ENCODE measurements at places on chromosomes 3 and 15.

GRCh38 chr3:10962481-10963036, 30.0 kb upstream of the SLC6A1 start:
- DNase-seq: no peak

- DNase-seq: no peak
Measured at GRCh38 chr3:183911763-183912506, 27.3 kb upstream of the PARL start.

DNA sequence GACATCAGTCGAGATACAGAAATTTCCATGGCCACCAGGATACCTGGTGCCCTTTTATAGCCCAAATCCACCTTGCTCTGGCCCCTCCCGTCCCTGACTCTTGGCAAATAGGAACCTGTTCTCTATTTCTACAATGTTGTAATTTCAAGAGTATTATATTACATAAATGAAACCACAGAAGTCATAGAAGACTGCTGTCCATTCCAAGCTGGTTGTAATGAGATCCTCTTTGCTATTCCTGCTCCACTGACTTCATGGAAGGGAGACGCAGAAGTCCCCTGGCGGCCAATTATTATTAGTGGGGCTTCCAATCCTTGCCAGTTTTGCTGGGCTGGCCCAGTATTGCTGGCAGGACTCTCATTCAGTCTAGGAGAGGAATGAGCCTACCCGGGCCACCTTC, 26.6 kb downstream of the DCP1A start:
- no peak for DNase-seq

GRCh38 chr15:78453447-78453846, 15.4 kb downstream of the IREB2 start:
- DNase-seq: no peak

DNA sequence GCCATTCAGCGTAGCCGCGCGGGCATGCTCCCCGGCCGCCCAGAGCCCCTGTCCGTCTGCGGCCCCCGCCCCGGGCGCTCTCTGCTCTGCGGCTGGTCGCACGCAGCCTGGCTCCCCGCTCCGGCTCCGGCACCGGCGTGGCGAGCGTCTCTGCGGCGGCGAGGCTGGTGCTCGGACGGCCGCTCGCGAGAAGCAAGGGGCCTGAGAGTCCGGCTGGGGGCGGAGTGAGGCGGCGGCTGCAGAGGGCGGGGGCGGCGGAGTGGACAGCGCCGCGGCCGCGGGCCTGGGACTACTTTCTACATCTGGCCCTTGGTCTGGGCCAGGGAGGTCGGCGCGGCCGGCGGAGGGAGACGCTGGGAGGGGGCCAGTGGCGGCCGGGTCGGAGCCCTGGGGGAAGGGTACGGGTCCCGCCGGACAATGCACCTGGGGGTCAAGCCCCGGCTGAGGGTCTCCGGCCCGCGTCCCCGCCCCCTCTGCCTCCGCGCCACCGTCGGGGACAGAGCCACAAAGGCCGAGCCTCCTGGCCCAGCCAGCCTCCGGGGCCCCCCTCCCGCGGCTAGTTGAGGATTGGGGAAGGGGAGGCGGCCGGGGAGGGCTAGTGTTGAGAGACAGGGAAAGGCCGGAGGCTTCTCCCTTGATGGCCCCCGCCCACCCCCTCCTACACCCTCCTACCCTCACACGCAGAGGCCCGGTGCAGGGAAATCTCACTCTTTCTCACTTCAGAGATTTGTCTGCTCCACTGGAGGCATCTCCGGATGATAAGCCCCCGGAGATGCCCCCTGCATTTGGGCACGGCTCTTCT, at the start of gene PRTG:
TSS of gene PRTG (minus strand) at position 226 of the 802 bp plus-strand sequence. CDS start at position 5, 221 bp downstream.
- no peak for DNase-seq

DNA sequence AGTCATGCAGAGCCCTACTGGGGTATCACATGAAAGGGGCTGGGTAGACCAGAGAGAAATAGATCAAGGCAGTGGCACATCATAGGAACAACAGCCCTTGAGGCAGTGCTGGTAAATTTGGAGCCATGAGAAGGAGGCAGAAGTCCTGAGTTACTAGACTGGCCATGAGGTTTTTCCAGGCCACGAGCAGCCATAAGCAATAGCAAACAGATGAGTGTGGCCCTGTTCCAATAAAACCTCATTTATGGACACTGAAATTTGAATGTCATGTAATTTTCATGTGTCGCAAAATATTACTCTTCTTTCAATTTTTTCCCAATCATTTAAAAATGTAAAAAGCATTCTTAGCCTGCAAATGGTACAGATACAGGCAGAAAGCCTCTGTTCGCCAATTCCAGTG, 28.1 kb upstream of the LRRN1 start:
- no peak for DNase-seq

DNA sequence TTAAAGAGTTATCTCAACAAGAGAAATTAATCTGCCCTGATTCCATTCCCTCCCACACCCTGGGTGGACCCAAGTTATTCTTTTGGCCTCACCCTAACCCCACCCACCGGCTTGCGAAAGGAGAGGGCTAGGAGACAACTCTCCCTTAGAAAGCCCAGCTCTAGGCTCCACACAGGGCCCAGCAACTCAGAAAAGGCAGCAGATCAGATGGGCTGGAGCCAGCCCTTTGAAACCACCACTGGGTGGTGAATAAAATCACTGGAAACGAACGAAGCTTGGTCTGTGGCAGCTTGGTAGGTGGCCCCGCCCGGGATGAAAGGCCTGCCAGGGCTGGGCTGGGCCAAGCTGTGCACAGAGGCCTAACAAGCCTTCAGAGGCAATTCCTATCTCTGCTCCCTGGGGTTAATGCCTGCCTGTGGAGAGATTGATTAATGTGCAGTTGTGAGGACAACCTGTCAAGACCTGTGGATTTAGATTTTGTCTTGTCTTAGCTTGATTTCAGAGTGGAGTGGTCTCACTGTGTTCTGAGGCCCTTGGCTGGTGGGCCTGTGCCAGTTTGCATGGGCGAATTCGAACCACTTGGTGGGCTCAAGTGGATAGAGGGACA, 38.8 kb downstream of the BHLHE40 start:
- DNase-seq: no peak

DNA sequence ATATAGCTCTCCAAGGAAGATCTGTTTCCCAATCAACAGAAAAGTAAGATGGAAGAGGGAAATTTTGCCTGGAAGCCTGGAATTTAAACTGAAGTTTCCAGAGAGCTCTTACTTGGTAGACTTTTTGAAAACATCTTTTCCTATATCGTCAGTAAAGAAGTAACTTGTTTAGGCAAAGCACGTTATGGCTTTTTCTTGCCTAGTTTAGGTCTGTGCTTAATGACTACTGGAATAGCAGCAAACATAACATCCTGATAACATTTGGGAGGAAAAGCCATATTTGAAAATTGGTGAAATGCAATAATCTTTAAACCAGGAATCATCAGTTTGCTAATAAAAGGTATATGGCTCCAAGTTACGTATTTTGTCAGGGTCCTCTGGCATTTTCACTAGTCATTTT, 160.4 kb upstream of the CGNL1 start:
- DNase-seq: no peak

DNA sequence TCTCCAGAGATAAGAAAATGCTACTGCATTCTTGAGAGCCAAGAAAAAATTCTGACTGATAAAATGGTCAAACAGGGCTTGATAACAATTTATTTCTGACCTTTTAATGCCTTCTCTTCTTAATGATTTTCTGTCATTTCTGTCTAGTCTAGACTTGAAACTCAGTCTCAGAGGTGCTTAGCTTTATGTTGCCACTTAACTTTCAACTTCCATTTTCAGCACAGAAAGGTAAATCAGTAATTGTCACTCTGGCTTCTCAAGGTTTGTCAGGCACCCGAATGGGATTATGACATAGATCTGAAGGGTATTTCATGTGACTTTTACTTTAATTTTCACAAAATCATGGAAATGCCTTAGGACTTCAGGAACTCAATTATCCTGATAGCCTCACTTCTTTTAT, 155.4 kb upstream of the GBE1 start:
- no peak for DNase-seq

DNA sequence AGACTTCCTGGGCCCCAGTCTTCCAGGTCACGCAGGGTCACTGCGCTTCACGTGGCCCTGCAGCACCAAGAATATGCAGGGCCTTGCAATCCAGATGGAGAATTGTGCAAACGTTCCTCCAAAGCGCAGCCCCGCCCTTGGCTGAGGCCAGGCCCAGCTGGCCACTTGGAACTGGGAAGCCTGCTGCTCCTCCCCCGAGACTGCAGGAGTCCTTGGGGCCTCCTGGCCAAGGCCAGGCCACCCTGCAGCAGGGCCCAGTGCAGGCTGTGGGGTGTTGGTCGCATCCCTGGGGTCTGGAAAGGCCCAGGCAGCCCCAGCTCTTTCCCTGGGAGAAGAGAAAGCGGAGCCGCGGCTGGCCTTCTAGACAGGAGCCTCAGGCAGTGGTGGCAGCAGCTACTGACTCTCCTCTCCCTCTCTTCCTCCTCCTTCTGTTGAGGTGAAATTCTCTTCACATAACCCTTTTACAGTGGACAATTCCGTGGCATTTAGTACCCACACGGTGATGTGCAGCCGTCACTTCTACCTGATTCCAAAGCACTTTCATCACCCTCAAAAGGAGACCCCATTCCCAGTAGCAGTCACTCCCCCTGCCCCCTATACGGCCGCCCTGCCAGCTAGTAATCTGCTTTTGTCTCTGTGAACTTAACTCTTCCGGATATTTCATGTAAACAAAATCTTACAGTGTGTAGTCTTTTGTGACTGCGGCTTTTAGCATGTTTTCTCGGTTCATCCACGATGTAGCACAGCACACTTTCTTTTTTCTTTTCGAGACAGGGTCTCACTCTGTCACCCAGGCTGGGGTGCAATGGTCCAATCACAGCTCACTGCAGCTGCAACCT, 103.9 kb downstream of the TMEM266 start:
- no peak for DNase-seq

- no peak for DNase-seq
Measured at GRCh38 chr3:1057436-1057835, 35.4 kb upstream of the CNTN6 start.

DNA sequence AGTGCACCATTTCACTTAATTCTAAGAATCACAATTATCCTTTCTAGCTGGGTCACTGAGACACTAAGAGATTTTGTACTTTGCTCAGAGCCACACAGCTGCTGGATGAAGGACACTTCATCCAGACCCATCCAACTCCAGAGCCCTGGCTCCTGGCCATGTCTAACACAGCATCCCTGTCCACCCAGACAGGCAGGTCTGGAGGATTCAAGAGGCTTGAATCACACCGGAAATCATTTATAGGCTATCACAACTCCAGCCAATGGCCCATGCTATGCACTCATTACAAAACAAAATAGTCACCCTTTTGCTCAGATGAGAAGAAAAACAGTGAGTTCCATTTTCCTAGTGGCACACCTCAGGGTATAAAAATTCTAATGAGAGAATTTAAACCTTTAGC, 198.2 kb upstream of the LMCD1 start:
- no peak for DNase-seq

GRCh38 chr15:80998251-80998650, 2.5 kb upstream of the TLNRD1 start:
- DNase-seq: no peak

DNA sequence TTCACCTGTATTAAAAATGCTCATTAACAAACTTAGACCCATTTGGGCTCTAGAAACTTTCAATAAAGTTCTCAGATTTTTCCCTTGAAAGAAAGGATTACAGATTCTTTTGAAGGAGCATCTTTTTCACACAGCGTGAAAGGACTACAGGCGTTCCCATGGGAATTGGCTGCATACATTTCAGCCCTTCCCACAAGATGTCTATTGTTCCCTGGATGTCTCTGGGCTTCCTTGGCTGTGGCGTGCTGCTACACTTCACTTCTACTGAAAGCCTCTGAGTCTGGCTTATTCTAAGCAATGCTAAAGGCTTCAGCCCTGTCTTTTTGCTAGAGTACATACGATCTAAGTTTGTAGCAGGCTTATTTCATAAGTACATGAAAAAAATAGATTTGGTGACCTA, 1.4 kb downstream of the VEPH1 start:
- DNase-seq: no peak

DNA sequence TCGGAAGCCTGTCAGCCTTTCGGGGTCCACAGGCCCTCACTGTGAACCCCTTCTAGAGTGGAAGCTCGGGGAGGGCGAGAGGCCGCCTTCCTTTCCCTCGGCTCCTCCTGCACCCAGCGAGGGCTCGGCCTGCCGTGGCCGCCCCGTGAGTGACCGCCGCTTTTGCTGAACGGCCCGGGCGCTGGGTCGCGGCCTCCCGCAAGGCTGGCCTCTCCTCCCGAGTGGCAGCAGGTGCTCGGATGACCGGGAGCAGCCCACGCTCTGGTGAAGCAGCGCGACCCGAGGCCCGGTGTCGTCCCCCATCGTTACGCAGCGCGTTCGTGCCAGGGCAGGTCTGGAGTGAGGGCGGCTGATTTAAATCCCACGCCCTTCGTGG, 53.8 kb downstream of the LRRK1 start:
- no peak for DNase-seq

GRCh38 chr15:80099241-80099640, 39.8 kb downstream of the ZFAND6 start:
- no peak for DNase-seq

DNA sequence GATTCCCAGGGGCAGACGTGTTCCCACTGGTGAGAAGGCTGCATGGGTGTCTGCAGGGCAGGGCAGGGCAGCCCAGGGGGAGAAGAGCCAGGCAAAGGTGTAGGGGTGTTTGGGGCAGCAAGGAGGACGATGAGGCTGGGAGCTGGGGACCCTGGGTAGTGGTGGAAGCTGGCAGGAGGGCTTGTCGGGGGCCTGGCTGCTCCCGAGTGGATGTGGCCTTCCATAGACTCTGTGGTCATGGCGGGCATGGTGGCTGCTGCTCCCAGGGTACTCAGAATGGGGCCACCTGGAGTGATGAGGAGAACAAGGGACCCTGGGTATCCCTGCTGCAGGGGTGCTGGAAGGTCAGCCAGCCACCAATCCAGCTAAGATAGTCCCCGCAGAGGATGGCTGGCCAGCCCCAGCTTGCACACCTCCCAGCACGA, 107.5 kb downstream of the WNT7A start:
- DNase-seq: no peak

DNA sequence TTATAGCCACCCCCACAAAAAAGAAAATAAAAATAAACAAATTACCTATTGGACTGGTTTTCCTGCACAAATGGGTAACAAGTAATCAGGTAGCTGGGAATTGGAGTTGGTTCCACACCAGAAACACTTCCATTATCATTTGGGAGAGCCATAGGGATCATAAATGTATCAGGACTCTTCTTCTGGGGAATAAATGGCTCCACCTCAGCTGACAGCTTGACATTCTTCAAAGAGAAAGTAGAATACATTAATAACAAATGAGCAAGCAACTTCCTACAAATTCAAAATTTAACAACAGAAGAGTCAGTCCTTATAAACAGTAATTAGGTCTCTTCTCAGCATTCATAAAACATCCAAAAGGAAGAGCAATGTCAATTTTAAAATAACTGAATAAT, 8.7 kb downstream of the SECISBP2L start:
- no peak for DNase-seq

Data from T-helper 9 cell (primary cell).